Ascending aorta (tissue), 2 donors: ENCODE measurements at places on chromosomes 4 and X.

DNA sequence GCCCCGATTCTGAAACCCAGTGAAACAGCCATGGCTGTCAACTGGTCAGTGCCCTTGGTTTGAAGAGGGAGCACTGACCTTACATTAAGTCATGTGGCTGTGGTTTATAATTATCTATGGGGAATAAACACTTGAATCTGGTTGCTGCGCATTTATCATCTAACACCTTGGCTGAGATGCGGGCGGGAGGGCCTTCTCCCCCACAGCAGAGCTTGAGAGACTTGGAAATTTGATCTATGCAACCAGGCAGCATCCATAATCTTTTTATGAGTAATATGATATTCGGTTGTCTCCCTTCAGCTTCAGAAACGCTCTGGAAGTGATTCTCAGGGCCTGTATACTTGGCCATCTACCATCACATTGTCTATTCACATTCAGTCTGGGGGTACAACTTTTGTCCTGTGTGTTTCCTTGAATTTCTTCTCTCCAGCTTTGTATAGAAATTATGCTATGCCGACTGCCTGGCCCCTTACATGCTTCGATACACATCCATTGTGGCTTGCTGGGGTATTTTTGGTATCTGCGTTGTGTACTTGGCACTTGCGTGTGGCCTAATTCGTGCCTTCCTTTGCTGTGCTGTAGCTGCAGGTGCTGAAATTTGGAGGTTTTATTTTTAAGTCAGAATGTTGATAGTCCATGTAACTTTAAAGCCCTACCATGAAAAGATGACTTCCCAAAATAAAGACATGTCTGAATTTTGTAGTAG is 321.6 kb downstream of the ARHGAP10 start:
- no peak for DNase-seq

DNA sequence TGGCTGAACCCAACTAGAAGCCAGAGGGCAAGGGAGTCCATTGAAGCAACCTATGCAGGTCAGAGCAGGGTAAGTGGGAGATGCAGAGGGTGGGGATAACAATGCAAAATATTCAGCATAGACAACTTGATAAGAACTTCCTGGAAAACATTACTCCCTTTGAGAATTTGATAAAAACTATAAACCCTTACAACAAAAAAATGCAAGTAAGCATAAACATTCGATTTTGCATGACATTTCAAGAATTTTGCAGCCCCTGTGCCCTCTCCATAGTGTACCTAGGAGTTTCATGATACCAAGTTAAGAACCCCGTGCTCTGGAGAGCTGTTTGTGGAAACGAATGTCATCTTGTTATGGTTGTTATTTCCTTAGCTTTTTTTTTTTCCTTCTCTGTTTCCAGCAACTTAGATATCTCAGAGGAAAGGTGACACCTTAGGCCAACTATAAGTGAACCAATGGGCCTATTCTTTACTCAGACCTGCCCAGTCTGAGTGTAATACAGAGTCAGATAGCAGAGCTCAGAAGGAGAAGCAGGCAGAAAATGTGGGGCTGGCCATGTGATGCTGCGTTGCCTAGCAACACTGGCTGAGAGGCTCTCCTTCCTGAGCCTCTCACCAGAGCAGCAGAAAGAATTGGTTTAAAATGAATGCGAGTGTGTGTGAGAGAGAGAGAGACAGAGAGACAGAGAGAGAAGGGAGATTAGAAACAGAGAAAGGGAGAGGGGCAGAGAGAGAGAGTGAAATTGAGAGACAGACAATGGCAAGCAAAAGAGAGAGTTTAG is 36.7 kb upstream of the GABRQ start:
- DNase-seq: no peak

- DNase-seq: no peak
Measured at GRCh38 chr4:81747242-81747930, 275.7 kb upstream of the RASGEF1B start.

- DNase-seq: no peak
Measured at GRCh38 chr4:114754616-114755015, 156.0 kb downstream of the UGT8 start.

DNA sequence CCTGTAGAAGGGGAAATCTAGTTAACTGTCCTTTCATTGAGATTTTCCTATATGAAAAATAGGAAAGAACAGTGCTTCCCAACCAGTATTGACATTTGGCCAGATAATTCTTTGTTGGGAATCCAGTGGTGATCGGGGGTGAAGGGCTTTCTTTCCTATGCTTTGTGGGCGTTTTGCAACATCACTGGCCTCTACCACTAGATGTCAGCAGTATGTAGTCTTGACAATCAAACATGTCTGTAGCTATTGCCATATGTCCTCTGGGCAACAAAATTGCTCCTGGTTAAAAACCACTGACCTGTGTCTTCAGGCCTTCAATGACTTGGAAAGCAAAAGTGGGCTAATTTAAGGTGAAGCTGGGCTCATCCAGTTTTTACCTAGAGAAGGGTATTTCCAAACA is 658.5 kb downstream of the DACH2 start:
- no peak for DNase-seq

GRCh38 chrX:24782011-24782410 is 88.3 kb downstream of the POLA1 start:
- no peak for DNase-seq

DNA sequence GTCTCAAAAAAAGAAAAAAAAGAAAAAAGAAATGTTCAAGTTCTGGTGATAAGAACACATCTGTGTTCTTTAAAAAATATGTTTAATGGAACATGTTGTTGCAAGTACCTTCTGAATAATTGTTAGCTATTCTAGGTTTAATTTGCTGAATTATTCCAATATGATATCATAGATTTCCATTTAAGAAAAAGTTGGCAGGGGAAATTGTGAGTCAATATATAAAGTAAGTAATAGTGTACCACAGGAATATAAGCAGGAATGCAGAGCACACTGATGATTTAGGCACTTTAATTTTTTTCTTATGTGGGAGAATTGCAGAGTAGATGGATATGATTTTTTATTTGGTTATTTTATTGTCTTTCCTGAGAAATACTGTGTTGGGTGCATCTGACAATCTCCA is 190.7 kb downstream of the RPA4 start:
- DNase-seq: no peak

GRCh38 chrX:10508891-10509290 is 111.5 kb downstream of the MID1 start:
- DNase-seq: no peak

DNA sequence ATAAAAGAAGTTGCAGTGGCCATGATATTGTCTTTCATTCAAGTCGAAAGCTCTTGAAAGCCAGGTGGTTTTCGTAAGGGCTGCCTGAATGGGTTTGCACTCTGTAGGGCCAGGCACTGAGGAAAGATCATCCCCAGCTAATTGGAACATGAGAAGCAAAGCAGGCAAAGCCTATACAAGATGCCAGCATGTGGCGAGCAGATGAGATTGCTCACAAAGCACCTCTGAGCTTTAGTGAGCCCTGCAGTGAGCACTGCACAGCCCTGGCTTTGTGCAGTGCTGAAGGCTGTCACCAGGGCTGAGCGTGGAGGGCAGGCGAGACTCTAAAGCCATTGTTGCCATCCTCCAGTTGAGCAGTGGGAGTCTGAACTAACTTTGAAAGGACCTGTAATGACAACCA is 53.8 kb downstream of the HADH start:
- no peak for DNase-seq

DNA sequence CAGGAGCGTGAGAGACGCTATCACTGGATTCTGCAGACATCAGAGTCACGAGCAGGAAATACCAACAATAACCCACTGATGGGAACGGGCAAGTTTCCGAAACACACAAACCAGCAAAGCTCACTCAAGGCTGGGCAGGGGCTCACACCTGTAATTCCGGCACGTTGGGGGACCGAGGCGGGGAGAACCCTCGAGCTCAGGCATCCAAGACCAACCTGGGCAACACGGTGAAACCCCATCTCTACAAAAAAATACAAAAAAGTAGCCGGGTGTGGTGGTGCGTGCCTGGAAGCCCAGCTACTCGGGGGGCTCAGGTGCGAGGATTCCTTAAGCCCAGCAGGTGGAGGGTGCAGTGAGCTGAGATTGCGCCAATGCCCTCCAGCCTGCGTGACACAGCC is 17.2 kb upstream of the GTPBP6 start:
- no peak for DNase-seq
